Left lung (tissue), 14 donors: ENCODE measurements at places on chromosomes 6 and 20.

- DNase-seq, result no peak
These were observed 37.1 kb downstream of the PPP1R16B start for GRCh38 chr20:38842558-38842981.

DNA sequence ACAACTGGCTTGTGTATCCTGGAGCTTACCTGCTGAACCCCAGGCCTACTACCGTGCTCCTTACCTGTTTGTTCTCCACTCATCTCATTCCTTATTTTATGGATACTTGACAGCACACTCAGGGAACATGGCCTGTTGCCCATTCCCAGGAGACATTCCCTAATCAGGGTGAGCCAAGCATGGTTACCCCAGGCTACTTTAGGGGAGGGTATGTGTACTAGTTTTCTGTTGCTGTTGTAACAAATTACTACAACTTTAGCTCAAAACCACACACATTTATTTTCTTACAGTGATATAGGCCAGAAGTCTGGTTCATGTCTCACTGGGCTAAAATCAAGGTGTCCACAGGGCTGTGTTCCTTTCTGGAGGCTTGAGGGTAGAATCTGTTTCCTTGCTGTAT, 15.0 kb upstream of the TRAM2 start:
- no peak for DNase-seq

GRCh38 chr6:159008656-159009288, 8.8 kb upstream of the RSPH3 start:
- DNase-seq, result peak; percentile 26

GRCh38 chr6:167093922-167094432, 28.9 kb upstream of the CCR6 start:
- DNase-seq, result no peak

GRCh38 chr6:118913161-118913560, 19.2 kb downstream of the ASF1A start:
- DNase-seq, result no peak

DNA sequence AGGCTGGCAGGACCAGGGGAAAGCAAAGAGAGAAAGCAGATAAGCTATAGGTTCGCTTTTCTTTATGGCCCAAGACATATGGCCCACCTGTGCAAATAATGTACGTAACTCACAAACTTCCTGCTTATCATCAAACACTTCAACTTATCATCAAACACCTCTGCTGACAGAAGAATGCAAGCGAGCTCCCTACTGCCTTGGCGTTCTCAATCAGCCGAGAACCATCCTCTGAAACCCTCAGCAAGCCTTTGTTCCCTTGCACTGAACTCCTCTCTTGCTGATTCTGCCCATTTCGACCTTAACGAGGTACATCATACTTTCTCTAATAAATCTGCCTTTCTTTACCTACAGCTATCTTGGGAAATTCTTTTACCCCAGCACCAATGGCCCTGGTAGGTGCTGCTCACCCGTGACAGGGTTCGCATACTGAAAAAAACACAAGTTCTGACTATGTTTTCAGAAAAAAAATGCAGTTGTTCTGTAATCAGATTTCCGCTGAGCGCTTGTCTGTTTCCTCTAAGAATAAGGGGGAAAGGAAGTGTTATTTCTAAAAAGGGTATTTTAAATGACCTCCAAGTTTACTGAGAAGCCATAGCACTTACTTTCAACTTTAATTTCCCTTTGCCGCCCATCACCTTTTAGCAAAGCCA, 28.3 kb downstream of the SERPINB6 start:
- DNase-seq, result no peak

DNA sequence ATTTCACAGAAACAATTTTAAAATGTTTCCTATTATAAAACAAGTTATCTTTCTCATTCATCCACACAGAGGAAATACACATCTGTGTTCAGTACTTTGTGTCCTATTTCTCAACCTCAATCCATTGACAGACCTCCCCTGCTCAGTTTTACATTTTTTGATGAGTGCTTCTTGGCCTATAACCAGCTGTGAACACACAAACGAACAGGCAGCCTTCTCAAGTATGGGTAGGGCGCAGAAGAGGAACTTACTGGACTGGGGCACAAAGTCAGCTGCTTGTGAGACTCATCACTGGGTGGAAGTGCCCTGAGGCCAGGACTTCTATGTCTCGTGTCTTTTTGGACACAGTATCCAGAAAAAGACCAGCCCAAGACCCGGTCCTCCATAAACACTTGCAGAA, 2.8 kb downstream of the RPS6KA2 start:
- DNase-seq, result no peak

DNA sequence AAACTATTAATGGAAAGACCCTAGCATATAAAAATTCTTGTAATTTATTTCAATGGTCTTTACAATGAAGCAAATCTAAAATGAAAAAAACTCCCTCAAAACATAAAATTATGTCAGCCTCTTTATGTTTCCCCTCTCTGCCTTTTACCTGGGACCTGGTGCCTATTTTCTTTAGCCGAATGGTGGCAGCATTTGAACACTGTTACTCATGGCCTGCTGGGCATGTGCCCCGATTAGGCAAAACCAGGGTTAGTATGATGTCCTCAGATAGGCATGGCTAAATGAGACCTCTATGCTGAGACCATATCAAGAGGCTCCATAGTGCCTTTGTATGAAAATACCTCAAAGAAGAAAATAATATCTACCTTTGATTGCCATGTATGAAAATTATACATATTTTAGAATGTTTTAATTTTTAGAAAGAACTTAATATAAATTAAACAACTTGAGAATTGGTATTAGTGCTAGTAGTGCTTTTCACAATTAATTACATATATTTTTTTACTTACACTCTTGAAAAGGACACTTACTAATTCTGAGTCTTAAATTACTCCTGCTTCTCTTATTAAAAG, 22.5 kb upstream of the C6orf58 start:
- no peak for DNase-seq

DNA sequence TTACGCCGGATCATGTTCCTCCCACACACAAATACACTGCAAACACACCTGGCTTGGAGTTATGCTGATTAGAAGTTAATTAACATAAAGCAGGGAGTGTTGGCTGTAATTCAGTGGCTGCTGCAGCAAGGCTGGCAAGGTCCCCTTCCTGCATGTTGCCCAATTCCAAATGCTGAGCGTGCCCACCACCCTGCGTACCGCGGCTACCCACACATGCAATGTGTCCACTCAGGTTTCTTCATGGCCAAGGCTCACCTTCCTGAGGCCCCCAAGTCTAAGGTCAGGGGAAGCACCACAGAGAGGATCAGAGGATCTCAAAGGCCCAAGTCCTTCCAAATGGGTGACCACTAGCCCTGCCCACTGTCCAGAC, 11.6 kb upstream of the PRND start:
- no peak for DNase-seq

DNA sequence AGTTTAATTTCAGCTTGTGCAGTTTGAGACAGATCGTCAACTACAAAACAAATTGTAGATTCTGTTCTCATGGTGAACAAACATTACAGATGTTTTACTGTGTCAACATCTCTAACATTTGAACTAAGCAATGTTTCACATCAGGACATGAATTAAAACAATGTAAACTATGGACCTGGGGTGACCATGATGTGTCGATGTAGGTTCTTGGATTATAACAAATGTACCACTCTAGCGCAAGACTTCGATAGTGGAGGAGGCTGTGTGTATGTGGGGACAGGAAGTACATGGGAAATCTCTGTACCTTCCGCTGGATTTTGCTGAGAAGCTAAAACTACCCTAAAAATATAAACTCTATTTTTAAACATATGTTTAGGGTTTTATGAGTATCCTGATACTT, 17.1 kb downstream of the HIVEP2 start:
- no peak for DNase-seq

GRCh38 chr6:11774426-11774825, 4.2 kb downstream of the ADTRP start:
- no peak for DNase-seq

DNA sequence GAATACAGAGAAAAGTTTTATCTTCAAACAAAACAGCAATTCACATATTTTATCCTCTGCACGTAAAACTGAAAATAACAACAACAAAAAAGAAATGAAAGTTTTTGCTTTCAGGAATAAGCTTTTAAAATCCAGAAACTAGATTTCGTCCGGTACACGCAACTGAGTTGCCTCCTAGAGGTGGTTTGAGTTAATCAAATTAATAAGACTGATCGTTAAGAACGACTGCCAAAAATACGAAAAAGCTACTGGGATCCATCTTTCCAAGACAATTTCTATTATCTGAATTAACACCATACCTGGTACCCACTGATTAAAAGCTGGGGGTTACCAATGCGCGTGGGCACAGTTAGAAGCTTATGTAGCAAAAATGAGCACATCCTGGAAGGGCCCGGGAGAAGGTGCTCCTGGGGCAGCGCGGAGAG, 669 bp downstream of the PDCD2 start:
- DNase-seq, result no peak

DNA sequence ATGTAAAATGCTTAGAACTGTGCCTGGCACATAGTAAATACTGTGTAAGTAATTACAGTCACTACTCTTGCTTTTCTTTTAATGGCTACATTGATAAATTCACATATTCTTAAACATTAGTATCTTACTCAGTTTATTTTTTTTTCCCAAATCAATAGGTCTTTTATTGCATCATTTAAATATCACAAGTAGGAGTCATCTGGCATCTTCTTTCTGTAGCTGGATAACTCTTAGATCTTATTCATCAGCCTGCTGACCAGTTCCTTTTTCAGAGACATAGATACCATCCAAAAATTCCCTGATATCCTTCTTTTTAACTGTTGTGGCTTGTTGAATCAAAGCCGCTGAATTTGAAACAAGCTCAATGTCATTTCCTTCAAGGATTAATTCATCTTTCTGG, 20.0 kb upstream of the PHF3 start:
- DNase-seq, result no peak

- DNase-seq, result no peak
These were observed 54.4 kb downstream of the TGM2 start for GRCh38 chr20:38110525-38111178.

DNA sequence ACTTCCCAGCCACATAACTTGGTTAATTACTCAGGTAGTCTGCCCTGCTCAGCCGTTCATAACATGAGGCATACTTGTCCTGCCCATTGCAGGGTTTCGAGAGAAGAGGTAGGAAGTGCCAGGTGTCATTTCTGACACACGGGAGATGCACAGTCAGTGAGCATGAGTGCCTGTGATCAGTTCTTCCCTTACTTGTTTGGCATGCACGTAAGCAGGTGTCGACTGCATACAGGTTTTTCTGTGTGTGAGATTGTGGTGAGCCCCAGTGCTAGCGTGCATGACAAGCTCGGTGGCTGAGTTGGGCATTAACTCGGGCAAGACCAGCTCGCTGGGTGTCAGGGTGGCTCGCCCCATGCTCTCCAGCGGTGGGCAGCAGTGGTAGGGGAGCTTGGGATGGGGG, 51.2 kb upstream of the SLC22A1 start:
- DNase-seq, result no peak

- no peak for DNase-seq
These were observed 301 bp downstream of the PPP1R3D start for GRCh38 chr20:59939879-59940128.

DNA sequence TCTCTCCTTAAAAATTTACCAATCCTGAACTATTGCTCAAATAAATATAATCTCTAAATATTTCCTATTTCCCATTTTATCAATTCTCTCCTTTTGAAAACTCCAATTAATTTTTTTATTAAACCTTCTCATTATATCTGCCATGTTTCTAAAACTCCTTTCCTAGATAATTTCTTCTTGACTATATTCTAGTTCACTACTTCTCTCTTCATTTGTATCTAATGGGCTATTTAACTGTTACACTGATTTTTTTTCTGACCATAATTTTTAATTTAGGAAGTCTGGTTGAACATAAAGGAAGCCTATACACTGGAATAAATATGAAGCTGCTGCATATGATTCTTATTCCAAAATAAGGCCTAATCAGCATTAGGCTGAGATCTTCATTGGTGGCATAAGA, 96.3 kb upstream of the PLN start:
- DNase-seq, result no peak

DNA sequence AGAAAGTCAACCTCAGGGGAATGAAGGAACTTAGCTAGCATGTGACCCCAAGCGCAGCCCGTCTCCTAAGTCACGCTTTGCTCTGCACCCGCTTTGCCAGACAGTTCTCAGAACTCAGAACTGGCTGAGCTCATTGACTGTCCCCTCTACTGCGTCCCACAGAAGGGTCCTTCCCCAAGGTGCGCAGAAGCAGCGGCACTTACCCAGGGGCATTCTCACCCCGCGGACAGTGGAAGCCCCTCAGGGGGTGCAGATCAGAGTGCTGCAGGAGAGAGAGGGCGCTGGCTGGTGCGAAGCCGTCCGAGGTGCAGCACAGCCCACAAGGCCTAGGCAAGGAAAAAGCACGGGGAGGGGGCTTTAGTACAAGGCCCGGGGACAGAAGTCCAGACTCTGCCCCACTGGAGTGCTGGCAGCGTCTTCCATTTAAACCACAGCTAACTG, 807 bp downstream of the SNHG17 start:
- no peak for DNase-seq

DNA sequence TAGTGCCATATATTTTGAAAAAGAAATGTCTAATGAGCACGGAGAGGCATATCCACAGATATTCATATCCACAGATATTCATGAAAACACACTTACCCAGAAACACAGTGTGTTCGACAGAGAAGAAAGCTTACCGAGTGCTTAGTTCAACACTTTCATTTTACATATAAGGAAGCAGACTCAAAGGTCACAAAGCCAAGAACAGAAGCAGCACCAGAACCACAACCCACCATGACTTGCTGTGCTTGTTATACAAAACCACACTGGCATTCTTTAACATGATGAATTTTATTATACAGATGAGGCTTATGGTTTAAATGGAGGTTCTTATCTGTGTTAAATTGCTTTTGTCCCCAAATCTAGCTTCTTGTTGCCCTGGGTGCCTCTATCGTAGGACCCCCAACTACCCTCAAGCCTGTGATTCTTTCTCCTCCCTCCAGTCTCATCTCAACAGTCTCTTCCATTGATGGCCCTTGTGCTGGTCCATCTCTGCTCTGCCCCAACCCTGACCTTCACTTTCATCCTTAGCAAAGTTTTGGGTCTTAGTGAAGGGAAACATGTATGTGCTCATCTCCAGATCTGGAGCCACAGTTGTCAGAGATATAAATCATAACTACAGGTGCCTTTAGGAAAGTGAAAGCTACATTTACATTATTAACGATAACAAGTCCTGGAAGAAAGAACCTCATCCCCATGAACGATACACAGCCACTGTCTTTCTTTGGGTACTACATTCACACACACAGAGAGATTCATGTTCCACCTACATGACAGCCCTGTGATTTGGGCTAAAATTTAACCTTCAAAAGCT, 40.0 kb downstream of the SF3B5 start:
- DNase-seq, result no peak

GRCh38 chr6:84260196-84260595, 32.8 kb upstream of the CEP162 start:
- DNase-seq, result no peak
